Breast epithelium (tissue), 4 donors: ENCODE measurements at places on chromosomes 4 and X. TPM values are rescaled to one million over a fixed set of nuclear protein-coding genes. Genes with fewer than 3 reads are reported as not detected.

PRDM5 gene
- 27.5 TPM for total RNA-seq

CT45A2 gene
- not detected for total RNA-seq

SAGE1 gene
- not detected for total RNA-seq

CNKSR2 gene
- 11.2 TPM for total RNA-seq

- H3K4me1 ChIP-seq: no peaks in the 10 kb centered on the region
- no peaks in the 10 kb centered on the region for H3K27me3 ChIP-seq
- no peaks in the 10 kb centered on the region for H3K36me3 ChIP-seq
- no peak overlapping the region for H3K4me3 ChIP-seq
- H3K27ac ChIP-seq: no peak overlapping the region
- DNase-seq: no peak
These were observed 210.1 kb downstream of the KDR start for GRCh38 chr4:54915276-54915675.

DNA sequence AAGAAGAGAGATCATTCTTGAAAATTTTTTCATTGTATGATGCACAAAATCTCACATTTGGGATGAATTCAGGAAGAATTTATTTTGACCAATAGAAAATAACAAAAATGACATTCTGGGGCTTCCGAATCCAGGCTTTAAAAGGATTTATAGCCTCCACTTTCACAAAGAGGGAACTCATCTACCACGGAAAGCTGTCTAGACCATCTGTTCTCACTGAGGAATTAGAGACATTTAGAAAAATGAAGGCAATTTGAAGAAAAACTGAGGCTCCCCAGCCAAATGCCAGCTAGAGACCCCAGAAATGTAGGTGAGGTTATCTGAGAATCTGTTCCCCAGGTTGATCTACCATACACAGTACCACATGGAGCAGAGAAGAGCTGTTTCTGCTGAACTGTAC, 464.3 kb downstream of the TMA16 start:
- H3K36me3 ChIP-seq: no peaks in the 10 kb centered on the region
- H3K4me3 ChIP-seq: no peak overlapping the region
- no peak overlapping the region for H3K27ac ChIP-seq

DNA sequence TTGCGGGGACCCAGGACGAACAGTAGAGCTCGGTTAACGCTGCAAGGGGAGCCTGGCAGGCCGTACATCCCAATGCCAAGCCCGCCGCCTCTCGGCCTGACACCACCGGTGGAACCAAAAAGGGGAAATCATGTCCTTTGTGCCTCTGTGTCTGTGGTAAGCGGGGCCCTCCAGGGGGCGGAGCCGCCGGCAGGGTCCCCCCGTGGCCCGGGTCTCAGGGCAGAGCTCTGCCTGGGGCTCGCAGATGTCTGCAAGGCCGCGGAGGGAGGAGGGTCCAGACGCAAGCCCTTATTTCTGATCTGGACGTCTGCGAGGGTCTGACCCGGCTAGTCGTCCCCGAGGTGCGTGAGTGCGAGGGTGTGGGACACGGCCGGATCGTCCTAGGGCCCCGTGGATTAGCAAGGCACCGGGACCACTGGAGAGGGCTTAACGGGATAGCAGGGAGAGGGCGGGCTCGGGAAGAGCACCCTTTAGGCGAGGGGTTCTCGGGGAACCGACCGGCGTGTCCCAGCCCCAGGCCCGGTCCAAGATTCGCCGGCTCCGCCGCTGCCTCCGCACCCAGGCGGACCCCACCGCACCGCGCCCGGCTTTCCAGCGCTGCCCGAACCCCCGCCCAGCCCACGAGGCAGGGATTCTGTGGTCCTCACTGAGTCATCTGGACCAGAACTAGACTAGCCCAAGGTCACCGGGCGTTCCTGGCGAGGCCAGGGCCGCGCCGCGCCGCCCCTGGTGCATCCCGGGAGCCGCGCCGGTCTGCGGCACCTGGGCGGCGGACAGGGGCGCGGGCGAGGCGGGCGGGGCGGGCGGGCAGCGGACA, 863 bp upstream of the FAM193A start:
- DNase-seq: no peak
- peak overlapping the region; percentile 91 for H3K27ac ChIP-seq
- no peaks in the 10 kb centered on the region for H3K36me3 ChIP-seq
- H3K4me3 ChIP-seq: peak overlapping the region; percentile 70
- H3K27me3 ChIP-seq: no peaks in the 10 kb centered on the region

DNA sequence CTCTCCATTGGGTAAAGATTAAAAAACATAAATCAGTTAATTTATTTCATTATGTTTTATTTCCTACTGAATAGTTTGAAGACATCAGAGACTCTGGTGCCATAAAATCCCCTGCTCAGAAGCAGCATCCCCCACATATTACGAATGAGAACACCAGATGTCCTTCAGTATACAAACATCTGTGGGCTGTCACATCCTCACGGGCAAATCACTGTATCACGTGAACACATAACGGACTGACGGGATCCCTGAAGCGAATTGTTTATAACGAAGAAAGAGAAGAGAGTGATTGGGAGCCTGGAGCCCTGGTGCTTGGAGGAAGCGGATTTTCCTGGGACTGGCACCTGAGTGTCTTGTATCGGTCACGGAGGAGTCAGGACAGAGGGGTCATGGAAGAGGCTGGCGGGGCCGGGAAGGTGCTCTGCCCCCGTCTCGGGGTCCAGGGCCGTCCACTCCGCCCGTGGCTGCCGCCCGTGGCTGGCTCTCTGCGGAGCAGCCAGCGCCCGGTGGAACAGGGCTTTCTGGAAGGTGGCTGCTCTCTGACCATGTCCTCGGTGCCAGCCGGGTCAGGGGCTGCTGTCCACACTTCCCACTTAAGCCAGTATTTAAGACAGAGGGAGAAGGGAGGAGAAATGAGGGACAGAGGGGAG, 452.7 kb upstream of the FAT1 start:
- no peaks in the 10 kb centered on the region for H3K27me3 ChIP-seq
- no peaks in the 10 kb centered on the region for H3K36me3 ChIP-seq
- no peaks in the 10 kb centered on the region for H3K4me1 ChIP-seq
- DNase-seq: no peak
- H3K4me3 ChIP-seq: no peak overlapping the region

DNA sequence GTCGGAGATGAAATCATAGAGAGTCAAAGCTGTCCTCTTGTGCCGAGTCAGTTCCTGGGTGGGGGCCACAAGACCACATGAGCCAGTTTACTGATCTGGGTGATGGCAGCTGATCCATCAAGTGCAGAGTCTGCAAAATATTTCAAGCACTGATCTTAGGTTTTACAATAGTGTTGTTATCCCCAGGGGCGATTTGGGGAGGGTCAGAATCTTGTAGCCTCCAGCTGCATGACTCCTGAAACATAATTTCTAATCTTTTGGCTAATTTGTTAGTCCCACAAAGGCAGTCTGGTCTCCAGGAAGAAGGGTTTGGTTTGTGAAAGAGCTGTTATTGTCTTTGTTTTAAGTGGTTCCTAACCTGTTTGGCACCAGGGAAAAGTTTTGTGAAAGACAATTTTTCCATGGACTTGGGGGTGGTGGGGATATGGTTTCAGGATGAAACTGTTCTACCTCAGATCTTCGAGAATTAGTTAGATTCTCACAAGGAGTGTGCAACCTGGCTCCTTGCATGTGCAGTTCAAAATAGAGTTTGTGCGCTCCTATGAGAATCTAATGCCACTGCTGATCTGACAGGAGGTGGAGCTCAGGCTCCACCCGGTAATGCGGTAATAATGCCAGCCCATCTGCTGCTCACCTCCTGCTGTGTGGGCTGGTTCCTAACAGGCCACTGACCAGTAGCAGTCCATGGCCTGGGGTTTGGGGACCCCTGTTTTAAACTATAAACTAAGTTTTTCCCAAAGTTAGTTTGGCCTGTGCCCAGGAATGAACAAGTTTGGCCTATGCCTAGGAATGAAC, 29.2 kb downstream of the METAP1 start:
- H3K36me3 ChIP-seq: no peaks in the 10 kb centered on the region
- no peak for DNase-seq
- peak overlapping the region; percentile 35 for H3K27ac ChIP-seq
- no peaks in the 10 kb centered on the region for H3K27me3 ChIP-seq
